ENCODE measurements at places on chromosomes 12 and 14.

- no peak for DNase-seq
Measured at GRCh38 chr14:101588990-101589389, 27.7 kb downstream of the DIO3 start.

DNA sequence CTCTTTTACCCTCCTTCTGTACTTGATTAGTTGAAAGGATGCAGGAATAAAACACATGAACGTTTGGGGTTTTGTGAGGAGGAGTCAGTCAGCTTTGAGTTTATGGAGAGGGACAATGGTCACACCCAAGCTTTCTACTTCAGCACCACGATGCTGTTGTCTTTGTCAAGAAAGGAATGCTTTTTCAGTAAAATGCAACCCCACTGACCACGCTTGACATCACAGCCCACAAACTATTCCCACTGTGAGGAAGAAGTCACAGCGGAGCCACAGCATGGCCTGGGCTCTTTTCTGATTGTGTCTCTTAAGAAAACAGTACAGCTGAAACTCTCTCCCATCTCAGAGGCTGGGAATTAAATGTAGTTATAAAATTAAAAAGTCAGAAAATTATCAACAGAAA is 135.2 kb downstream of the APAF1 start:
- no peak for DNase-seq

- peak; percentile 22 for DNase-seq
Measured at GRCh38 chr12:115455268-115455681, 771.3 kb upstream of the TBX3 start.

- no peak for DNase-seq
Measured at GRCh38 chr14:106317593-106317992, 791.2 kb downstream of the TMEM121 start.

DNA sequence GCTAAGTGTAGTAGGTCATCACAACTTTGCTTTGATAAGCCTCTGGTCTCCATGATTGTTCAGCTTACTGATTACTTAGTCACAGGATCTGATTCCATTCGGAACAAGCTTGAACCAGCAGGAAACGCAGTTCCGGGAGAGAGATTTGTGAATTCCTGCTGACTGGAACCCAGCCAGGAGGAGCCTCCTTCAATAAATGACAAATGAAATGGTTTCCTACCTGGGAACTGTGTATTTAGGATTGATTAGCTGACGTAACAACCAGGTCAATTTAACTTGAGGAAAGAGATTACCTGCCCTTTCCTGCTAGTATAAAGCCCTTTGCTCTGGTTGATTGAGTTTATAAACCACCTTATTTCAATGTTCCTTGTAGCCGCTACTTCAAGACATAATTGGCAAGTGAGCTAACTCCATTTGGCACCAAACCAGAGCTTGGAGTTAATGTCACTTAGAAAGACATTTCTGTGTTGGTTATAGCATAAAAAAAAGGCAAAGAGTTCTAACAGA is 35.1 kb upstream of the KCNH3 start:
- peak; percentile 81 for DNase-seq

- peak; percentile 79 for DNase-seq
Measured at GRCh38 chr12:119803381-119803791, 73.7 kb downstream of the CIT start.

GRCh38 chr14:87260460-87260859 is 732.5 kb downstream of the GALC start:
- no peak for DNase-seq

DNA sequence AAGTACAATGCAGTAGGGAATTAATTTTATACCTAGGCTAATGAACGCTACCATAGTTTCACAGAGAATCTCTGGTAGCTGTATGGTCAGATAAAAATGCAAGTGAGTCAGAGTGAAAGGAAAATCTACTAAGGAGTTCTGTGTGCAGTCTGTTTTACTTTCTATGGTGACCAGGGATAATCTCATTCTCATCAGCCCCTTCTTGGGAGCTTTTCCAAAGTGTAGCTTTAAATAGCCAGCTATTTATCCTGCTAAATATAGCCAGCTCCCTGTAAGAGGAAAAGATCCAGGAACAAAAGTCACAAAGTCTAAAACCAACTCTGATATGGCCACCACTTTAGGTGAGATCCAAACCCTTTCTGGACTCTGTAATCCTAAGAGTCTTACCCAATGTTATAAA is 75.5 kb downstream of the TMEM116 start:
- peak; percentile 4 for DNase-seq

DNA sequence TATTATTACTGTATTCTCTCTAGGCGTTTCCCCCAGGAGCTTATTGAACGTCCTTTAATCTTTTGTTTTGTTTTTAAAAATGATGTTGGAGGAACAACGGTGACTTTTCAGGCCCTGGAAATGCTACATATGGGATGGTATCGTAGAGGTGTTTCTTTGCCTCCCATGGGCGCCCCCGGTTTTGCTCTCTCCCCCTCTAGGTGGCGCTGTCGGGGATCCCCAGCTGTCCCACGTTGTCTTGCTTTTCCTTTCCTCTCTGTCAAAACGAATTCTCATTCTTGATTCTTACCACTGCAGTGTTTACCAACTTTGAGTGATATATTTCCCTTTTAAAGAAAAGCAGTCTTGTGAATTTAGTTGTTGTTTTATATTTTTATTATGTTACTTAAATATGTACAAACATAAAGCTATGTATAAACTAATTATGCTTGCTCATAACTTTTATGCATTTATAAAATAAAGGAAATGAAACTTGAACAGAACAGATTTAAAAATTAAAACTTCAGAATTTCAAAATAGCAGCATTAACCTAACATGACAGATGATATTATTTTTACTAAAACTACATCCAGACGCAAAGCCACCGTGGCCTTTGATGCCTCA is 171.9 kb downstream of the RGS6 start:
- no peak for DNase-seq

GRCh38 chr12:47808050-47808449 is 11.7 kb downstream of the HDAC7 start:
- DNase-seq, result peak; percentile 76

DNA sequence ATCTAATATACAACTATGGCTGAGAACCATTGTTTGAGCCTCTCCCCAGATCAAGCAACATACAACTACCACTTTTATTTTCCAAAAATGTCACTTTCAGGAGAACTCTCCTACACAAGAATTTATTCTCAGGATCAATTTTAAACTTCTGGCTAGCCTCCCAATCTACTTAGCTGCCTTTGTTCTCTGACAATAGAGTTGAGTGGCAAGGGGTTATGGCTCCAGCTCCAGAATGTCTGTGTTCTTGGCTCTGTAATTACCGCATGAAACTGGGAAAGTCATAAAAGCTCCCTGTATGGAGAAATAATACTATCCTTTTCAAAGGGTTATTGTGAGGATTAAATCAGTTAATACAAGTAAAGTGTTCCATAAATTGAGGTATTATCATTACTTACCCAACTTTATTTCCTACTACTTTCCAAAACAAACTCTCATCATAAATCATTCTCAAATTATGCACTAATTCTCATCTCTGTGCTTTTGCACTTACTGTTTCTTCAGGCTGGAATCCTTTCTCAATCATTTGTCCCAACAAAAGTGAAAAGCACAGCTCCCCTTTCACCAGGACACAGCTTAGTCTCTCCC is 121.9 kb downstream of the GARIN6 start:
- no peak for DNase-seq

GRCh38 chr14:73943083-73943482 is 6.8 kb downstream of the FAM161B start:
- DNase-seq, result peak; percentile 83

DNA sequence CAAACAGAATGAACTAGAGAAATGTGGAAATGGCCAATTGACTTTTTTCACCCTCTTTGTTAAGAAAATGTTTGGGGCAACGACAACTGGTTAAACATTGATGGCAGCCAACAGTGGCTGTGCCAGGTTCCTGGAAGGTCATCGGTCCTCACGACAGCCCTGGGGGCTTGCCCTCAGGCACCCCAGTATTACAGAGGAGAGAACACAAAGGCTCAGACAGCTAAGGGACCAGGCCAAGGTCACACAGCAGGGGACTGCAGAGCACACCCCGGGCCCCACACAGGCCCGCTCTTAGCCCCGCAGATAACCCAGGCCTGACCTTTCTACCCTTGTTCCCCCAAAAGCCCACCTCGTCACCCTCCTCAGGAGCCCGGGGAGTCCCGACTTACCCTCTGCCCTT is 1.3 kb downstream of the TRPV4 start:
- DNase-seq, result no peak

DNA sequence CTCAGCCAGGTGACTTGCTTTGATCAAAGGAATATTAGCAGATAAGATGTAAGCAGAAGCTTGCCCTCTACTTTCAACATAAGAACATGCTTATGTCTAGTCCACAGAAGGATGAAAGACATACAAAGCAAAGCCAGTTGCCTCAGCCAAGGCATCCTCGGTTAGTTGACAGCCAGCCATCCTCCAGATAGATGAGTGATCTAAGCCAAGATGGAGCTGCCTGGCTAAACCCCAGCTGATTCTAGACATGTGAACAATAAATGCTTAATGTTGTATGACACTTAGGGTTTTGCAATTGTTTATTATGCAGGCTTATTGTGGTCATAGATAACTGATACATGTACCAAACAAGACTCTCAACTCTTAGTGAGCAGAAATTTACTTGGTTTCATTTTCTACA is 157.6 kb upstream of the TMTC2 start:
- DNase-seq, result peak; percentile 11

DNA sequence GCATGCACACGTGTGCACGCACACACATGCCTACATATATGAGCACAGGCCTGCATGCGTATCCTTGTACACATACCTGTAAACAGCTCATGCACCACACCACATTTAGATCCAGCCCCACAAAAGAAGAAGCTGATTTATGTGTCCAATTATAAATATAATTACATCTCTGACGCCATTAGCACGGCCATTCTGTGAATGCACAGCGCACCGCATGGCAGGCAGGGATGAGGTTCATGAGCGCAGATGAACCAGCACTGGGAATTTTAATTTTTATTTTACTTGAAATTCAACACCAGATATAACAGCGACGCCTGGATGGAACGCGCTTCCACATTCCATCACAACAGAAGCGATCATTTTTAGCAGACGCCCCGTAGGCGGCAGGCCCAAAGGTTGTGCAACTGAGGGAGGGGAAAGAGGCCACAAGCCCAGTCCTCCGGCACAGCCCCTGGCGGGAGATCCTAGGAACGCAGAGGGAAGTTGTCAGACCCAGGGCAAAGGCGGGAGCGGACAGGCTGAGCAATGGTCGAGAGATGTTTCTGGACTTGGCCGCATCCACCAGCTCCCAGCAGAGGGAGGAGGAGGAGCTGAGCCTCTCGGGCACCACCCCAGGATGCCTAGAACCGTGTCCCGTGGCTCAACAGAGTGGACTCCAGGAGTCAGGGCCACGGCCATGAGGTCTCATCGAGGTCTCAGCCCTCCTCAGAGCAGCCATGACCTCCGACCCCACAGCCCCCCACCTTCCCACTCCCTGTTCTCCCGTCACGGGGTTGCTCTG is 37.9 kb upstream of the GALNT9 start:
- peak; percentile 36 for DNase-seq

DNA sequence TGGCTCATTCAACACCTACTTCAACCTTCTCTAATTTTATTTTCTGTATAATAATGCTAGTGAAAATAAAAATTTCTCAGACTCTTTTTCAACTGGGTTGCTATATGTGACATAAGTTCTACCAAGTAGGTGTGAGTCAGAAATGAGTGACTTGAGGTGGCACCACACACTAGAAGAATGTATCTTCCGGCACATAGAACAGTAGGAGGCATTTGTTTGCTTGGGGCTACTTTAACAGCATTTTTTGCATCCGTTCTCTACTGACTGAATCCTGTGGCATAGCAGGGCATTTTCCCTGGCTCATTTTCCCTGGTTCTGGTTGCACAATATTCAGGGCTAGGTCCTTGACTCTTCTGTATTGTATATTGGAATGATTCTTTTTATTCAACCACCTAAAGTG is 194.0 kb upstream of the SLC16A7 start:
- no peak for DNase-seq

DNA sequence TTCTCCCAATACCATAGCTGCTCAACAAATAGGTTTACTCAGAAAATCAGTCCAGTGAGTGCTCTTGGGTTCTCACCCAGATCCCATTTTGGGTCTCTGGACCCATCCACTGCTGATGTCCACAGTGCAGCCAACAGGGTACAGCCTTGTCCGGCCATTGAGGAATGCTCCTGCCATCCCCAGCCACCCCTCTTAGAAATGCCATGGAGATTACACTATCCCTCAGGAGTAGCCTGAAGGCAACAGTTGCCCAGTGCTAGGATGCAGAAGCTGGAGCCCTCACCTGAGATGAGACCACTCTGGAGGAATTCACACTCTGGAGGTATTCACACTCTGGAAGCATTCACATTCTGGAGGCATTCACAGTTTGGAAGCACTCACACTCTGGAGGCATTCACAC is 958.8 kb upstream of the TMEM132C start:
- no peak for DNase-seq

DNA sequence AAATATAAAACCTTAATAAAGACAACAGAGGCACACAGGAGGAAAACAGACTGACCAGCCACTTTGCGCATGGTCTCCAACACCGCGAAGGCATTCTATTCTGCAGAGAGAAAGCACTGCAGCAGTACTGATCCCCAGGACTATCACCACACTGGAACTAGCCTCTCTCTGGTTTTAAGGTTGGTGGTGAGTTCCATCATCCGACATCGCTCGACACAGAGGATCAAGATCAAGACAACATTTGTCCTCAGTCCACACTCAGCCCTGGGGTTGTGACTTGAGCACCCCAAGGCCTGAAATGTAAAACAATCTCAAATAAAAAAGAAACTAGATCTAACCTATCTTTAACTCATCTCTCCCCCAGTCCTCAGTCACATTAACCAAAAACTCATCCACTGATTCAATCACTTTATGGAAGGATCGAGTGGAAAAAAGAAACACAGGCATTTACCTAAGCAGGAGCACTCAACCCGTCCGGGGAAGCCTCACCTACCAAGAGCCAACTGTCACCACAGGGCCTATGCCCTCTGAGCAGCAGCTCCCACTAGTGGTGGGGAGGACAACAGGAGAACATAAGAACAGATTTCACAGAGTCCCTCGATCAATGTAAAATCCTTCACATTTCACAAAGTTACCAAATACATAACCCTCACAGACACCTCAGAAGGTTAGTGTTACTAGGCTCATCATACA is 17.7 kb downstream of the STXBP6 start:
- no peak for DNase-seq

GRCh38 chr14:21059842-21060613 is 2.4 kb downstream of the RNASE8 start:
- no peak for DNase-seq

DNA sequence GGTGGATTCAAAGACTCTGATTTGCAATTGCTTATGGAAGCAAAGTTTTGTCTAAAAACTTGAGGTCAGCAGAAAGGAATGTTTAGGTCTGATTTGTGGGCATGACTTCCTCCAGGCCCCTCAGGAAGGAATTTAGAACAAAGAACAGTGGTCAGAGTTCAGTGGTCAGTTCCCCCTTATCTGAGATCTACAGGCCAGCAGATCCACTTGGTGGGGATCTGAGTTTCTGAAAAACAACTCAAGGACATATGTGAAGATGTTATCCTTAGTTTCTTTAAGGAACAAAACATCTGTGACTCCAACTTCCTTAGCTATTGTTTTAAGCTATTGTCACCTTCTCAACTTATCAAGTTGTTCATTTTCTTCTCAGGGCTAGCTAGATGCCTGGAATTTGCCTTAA is 28.0 kb upstream of the NAA30 start:
- peak; percentile 5 for DNase-seq

GRCh38 chr14:96602186-96602585 is 100.0 kb downstream of the PAPOLA start:
- no peak for DNase-seq
